ENCODE measurements at places on chromosomes 4 and X.

DNA sequence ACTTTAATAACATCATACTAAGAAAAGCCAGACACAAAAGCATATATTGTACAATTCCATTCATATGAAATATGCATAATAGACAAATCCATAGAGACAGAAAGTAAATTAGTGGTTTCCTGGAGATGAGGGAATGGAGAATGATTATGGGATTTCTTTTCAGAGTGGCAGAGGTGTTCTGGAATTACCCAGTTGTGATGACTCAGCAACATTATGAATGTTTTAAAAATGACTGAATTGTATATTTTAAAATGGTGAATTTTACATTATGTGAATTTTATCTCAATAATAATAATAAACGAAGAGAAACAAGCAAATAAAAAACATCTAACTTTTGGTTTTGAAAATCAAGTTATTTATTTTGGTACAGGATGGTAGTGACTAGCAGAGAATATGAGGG, 11.2 kb downstream of the ZXDA start:
- no peak for DNase-seq

DNA sequence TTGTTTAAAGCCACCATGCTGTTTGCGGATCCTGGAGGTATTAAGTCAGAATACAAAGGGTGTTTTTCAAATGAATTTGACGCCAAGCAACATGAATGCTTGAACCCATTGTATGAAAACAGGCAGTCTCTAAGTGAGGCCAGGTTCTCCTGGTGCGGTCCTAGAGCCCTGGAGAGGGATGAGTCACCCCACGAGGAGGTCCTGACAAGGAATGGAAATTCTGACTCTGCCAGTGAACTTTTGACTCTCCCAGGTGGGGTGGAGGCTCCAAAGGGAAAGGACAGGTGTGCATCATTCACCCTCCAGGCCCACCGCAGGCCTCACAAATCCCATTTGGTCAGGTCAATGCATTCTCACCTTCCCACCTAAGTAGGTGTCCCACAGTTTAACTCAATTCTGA, 1.5 kb downstream of the TRIM2 start:
- no peak for DNase-seq

DNA sequence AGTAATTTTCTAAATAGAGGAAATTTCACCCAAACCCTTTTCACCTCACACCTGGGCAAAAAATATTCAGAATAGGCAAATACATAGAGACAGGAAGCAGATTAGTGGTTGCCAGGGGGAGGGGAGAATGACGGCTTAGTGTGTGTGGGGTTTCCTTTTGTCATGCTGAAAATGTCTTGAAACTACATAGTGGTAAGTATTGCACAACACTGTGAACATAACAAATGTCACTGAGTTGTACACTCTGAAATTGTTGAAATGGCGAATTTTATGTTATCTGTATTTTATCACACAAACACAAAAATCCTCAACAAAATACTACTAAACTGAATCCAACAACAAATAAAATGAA, 60.7 kb upstream of the PLAC1 start:
- DNase-seq: peak; percentile 30

GRCh38 chr4:158821228-158821971, 52.6 kb downstream of the FNIP2 start:
- DNase-seq: peak; percentile 92

DNA sequence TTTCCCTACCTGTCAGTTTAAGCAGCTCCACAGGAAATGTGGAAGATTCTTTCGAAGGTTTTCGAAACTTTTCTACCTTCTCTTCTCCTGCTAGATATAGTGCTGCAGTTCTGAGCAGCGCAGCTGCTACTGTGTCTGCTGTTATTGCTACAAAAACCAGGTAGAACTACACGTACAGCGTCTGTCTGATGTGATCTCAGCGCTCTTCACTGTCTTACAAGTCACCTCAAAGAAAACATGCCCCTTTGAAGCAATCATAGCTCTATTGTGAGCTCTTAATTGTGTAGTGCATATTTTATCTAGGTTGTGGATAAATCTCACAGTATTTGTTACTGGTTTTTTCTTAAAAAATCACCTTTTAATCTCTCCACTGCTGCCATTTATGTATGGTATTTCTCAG, 147.6 kb upstream of the BMPR1B start:
- no peak for DNase-seq

DNA sequence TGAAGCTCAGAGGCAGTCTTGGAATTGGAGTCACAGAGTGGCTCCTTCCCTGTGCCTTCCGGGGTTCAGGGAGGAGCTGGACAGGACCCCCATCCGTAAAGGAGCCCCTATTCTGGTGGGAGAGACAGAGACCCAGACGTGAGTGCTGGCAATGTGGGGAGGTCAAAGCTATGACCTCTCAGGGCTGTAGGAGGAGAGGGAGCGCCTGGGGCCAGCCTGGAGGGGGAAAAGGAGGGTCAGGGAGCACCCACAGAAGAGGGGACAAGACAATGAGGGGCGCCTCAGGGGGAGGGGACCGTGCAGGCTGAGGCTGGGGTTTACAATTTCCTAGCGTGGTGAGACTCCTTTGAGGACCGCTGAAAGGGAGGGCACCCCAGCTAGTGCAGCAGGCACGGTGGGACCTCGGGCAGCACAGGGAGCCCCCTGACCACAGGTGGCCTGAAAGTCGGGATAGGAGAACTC, 97.9 kb upstream of the LRPAP1 start:
- no peak for DNase-seq

DNA sequence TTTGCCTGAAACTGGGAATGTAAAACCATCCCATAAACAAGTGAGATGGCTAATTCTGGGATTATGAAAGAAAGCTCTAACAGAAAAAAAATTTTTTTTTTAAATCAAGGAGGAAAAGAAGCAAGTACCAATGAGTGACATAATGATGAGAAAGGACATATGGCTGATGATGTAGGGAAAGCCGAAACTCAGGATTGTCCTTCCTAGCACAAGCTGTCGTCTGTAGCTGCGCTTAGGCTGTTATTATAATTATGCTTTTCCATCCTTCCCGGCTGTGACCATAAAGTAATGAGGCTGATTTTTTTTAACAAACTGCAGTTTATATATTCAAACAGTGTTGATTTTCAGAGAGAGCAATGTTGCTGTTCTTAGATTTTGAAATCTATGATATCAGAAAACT, 209.8 kb upstream of the NOCT start:
- no peak for DNase-seq

DNA sequence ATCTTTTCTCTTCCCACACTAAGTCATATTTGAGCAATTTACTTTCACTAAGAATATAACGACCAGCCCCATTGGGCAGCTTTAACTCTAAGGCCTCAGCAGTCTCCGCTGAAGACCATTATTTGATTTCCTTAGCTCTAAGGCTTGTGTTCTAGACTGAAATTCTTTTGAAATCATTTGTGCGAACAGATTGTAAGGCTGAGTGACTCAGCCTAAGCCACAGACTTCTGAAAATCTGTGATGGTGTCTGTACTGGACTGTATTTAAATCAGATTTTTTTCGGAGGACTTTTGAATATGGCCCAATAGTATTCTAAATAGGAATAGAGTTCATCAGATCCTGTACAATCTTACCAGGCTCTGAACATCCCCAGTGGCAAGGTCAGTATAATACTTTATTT, 150.3 kb upstream of the TECRL start:
- no peak for DNase-seq

DNA sequence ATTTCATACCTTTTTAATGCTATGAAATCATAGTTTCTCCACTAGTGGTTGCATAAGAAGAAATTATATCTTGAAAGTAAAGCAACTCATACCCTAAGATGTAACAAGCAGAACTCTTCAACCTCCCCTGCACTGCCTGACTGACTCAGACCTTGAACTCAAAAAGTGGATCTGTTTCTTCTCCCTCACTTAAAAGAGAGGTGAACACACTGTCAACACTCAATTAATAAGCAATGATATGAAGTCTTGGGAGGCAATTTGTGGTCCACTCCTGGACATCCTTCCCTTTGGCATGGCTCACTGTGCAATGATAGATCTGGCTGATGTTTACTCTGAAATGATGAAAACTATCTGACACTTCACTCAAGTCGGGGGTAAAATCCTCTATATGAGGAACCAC, 282.0 kb upstream of the DKK2 start:
- no peak for DNase-seq

GRCh38 chr4:90641861-90642599, 514.8 kb downstream of the CCSER1 start:
- no peak for DNase-seq

DNA sequence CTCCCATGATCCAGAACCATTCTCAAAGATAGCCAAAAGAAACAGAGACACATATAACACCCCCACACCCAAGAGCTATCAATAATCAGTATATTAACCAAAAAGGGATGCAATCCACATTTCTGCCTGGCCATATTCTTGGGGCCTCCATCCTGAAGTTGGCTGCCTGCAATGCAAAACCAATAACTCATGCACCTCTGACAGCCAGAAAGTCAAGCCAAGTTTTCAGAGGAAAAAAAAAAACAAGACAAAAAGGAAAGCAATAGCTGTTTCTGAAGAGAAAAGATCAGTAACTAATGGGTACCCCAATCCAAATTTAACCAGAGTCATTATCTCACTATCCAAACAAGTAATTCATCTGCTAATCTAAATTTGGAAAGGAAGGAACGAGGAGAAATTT, 7.3 kb upstream of the PRDM5 start:
- DNase-seq: no peak

DNA sequence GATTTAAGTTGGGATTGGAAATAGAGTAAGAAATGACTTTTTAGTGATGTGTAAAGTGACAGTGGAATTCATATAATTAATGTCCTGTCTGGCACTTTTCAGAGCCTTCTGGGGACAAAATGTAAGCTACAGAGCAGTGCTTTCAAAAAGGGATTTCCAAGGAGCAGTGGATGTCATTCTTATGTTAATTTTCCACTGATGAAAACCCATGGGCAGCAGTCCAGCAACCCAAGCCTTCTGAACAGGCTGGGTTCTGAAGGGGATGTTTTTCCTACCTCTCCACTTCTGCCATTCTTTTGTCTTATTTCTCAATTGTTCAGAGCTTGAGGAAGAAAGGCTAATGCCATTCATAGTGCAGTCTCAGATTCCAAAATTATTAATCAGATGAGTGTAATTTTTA, 717.6 kb upstream of the HS3ST1 start:
- DNase-seq: no peak

GRCh38 chr4:176642472-176642871, 150.2 kb downstream of the VEGFC start:
- DNase-seq: no peak

GRCh38 chr4:166104623-166105022, 231.6 kb downstream of the TLL1 start:
- DNase-seq: no peak

- DNase-seq: no peak
Measured at GRCh38 chr4:81621490-81621889, 149.8 kb upstream of the RASGEF1B start.

DNA sequence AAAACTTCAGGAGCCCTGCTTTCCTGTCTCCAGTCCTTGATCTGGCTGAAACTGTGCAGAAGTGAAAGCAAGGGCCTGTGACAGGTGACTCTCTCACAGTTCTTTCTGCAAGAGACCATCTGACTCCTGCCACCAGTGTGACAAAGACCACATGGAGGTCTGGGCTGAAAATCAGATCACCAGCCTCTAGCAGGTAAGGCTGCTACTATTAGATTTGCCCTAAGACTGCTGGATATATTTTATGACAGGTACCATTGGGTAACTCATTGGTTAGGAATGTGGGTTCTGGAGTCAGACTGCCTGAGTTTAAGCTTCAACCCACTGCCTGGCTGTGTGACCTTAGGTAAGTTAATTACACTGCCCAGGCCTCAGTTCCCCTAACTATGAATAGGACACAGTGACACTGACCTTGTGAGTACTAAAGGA, 163.3 kb upstream of the SLC7A11 start:
- peak; percentile 61 for DNase-seq

DNA sequence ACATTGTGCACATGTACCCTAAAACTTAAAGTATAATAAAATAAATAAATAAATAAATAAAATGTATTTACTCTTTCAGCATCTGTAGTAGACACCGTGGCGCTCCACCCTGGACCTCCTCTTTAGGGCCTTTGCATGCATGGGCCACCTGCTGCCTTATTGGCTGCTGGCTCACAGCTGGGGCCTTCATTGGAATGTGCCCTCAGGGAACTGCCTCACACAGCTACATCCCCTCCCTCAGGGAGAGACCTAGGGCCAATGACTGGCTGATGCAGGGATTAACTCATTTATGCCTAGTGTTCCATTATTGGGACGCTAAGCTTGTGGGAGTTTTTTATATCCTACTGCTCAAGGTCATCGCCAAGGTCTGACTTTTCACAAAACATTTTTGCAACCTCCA, 302.9 kb upstream of the FTHL17 start:
- no peak for DNase-seq

- no peak for DNase-seq
Measured at GRCh38 chr4:105624530-105624929, 72.1 kb downstream of the ARHGEF38 start.

- DNase-seq: no peak
Measured at GRCh38 chr4:69577245-69577644, 62.2 kb downstream of the UGT2A2 start.

GRCh38 chr4:133483600-133484246, 334.6 kb downstream of the PCDH10 start:
- peak; percentile 2 for DNase-seq

- DNase-seq: peak; percentile 18
Measured at GRCh38 chr4:26719954-26720552, 136.2 kb downstream of the TBC1D19 start.

- no peak for DNase-seq
Measured at GRCh38 chr4:182188622-182189021, 54.6 kb upstream of the TENM3 start.

DNA sequence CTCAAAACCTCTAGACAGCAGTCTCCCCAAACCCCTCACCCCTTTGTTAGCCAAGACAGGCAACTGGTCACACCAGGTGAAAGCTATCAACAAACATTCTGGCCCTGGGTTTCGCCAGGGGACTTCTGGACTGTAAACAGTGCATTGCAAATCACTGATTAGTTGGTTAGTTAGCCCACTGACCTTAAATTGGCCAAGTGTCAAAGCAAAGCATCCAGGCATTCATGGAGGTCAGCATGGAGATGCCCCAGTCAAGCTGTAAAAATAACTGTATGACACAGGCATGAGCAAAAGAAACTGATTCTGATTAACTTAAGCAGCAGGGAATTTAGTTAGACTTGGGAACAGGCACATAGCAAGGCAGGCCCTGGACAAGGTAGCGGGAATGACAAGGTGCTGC, 156.0 kb upstream of the TTC29 start:
- no peak for DNase-seq

DNA sequence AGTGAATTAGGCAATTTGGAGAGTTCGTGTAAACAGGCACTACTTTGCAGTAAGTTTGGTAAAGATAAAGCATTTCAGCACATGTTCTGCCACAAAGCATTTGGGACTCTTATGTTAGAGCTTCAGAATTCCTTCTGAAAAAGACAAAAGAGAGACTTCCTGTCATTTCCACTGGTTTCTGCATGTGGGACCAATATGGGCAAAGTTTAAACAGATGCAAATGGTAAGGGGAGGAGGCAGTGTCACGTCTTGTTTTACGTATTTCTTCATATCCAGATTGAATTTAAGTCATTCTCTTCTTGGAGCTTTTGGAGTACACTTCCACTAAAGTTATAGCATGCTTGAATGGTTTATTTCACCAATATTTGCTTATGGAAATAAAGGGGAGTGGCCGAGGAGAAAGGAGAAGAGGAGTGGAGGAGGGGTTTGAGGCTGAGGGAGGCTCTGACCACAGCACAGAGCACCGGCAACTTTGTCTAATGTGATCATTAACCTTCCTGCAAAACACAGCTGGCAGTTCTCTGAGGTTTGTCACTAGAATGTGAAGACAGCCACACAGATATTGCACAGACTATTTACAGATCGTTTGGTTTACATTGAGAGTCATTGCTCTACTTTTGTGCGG, at the start of gene APELA:
APELA (plus strand) TSS at position 479 of the 625 bp plus-strand sequence. CDS start 154 bp downstream, outside the sequence.
- DNase-seq: no peak

- DNase-seq: no peak
Measured at GRCh38 chr4:113504422-113504821, 257.1 kb downstream of the CAMK2D start.

GRCh38 chr4:16125571-16126445, 42.0 kb upstream of the PROM1 start:
- DNase-seq: no peak

Measured in inflammatory macrophage treated with lipopolysaccharide for 4 hours (primary cell).